AG09309 (cell line): ENCODE measurements at places on chromosomes 5 and 9.
A peak's percentile ranks its signal among the peaks of the same experiment; 100 is the strongest.

DNA sequence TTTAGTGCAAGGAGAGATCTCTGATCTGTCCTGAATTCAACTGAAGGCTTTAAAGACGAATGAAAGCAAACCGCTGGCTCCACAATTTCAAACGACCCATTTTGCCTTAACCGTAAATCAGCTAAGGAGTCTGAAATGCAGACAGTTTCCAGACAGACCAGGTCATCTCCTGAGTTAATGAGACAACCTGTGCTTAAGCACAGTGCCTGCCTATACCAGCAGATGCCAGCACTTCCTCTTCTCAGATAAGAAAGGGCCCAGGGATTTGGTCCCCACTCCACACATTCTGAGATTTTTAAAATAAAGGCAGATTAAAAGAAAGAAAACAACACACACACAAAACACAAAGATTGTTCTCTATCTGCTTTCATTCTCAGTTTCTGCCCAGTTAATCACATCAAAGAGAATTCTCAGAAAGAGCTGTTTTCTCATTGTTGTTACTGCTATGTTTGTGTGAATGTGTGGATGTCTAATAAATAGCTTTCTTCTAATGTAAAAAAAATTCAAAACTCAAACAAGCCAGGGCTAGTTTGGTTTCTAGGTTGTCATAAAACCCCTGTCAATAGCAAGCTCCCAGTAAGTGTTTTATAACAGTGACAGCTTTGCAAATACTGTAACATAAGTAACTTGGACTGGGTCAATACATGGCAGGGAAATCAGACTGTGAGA lies 157.7 kb upstream of the SLC24A2 start:
- no peak for DNase-seq

DNA sequence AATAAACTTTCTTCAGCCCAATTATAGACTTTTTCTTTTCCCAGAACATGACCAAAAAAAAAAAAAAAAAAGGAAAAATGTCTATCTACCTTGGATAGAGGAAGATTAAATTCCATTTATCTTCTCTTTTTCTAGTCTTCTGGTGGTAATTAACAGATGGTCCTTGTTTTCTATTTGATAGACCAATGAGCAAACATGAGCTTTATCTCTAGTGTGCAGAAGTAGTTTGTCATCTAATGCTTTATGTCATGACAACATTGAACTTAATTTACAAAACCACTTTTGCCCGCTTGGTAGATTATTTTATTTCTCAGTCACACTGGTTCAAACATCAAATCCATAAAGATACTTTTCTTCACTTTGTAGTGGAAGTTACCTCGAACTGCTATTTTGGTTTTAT lies 69.5 kb upstream of the ELL2 start:
- DNase-seq: no peak

DNA sequence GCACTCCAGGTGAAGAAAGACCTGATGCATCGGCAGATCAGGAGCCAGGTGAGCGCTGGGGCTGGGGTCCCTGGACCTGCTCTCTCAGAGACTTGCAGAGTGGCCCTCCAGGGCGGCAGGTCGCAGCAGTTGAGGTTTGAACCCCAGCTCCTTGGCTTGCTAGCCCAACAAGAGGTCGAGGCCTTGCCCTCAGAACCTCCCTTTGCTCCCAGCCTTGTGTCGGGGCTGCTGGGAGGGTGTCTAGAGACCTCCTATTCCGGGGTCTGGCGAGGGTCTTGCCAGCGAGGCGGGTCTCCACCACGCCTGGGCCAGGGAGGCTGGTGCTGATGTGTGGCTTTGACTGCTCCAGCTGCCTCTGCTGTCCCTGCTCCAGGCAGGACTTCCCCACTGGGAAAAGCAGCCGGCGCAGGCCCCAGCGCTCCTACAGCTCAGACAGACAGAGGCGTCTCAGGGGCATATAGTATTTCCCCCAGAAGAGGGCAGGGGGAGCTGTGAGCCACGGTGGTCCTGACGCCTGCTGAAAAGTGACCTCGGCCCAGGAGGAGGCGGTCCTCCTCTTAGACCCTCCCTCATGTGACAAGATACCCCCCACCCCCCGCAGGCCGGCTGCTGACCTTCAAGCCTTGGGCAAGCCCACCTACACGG lies 38.3 kb downstream of the LRSAM1 start:
- no peak for DNase-seq

DNA sequence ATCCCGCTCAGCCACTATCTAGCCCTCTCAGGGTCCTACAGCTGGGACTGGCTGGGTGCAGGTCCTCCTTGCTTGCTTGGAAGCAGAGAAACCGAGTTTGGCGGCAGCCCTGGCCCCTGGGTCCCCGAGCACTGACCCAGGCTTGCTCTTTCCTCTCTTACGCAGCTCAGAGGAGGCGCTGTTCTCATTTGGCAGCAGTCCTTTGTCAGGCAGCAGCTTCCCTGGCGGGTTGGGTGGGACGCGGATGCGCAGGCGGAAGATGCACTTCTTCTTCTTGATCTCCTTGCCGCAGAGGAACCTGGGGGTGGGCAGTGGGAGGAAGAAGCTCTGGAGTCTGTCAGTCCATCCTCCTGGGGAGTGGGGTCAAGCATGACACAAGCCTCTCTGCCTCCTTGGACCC lies 14.5 kb downstream of the PHF19 start:
- no peak for DNase-seq

DNA sequence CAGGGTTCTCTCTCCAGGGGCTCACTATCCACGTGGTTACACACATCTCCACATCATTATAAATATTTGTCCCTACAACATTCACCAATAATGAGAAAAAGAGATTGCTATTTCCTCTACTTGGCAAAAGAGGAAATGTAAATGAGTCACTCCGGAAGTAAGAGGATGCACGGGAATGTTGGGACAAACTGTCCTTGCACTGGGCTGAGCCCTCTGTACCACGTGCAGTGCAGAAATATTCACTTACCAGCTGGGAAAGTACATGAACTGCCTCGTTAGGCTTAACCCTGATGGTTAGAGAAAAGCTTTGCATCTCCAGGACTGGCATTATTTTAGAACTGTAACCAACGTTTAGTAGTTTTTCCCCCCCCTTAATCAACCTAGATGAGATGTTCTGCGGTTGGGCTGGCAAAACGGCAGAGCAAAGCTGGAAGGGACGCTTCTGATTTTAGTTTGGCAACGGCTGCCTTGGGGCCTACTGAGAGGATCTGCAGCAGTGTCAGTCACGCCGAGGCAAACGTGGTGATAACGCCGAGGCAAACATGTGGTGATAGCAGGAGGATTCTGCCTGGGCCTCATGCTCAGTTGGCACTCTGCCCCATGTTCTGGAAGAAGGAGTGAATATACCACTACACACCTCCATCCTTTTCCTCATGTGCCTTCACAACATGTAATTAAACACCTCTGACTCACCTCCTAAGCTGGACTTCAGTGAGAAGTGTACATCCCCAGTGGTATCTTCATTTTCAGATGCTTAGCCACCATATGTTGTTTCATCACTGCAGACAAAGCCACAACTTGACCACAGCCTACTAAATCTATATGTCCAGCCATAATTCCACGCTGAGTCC lies 661.4 kb upstream of the KLF4 start:
- no peak for DNase-seq

DNA sequence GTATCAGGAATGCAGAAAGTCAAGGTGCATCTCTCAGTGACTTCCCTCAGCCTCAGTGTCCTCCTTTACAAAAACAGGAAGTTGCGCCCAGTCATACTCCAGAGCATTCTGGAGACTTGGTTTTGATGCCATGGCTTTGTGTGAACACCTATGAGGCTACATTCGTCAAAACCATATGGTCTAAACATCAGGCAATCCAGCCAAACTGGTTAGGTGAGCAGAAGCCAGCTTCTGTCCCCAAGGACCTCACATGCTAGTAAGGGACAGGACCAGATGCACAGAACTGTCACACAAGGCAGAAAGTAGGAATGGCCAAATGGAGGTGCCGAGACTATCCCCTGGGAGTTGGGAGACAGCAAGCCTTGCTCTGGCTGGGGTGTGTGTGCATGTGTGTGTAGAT lies 217.2 kb downstream of the MELK start:
- no peak for DNase-seq

DNA sequence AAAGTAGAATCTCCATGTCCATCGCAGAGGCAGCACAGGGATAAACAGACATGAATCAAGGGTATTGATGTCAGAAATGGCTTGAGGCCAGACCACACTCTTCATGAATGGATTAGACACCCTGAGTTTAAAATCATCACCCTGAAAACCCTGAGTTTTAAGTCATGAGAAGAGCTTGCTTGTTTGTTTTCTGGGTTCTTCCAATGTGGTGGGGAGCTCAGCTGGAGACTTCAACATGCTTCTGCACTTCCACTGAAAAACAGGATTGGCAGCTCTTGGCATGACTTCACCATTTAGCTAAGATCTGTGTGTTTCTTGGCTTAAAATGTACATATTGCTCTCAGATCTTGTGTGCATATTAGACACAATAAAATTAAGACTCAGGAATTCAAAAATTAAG lies 9.8 kb downstream of the GCNT4 start:
- no peak for DNase-seq

GRCh38 chr9:132350861-132351315 lies 3.9 kb downstream of the SETX start:
- no peak for DNase-seq

DNA sequence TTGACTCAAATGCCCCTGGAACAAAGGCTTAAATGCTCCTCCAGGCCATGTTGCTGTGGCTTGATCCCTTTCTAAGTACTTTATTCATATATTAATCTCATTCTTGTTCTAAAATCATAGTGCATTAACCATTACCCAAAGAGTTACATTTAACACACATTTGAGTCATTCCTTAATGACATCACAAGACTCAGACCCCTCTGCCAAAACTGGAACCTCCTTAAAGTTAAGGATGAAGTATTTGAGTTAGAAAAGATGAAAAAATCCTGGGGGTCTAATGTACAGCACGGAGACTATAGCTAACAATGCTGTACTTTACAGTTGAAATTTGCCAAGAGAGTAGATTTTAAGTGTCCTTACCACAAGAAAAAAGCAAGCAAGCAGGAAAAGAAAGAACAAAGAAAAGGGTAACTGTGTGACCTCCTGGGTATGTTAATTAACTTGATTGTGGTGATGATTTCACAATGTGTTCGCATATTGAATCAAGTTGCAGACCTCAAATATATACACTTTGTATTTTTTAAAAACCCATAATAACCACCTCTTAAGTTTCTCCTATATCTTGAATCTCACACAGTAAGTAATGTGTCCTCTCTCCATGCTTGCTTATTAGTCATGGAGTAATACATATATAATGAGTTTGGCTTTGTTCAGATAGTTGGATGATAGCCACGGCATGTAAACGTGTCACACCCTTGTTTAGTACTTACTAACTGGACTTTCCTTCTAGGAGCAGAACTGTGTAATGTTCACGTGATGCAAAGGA lies 376.9 kb downstream of the SEMA5A start:
- DNase-seq: no peak

GRCh38 chr5:139363937-139364336 lies 19.2 kb downstream of the SLC23A1 start:
- DNase-seq: no peak

DNA sequence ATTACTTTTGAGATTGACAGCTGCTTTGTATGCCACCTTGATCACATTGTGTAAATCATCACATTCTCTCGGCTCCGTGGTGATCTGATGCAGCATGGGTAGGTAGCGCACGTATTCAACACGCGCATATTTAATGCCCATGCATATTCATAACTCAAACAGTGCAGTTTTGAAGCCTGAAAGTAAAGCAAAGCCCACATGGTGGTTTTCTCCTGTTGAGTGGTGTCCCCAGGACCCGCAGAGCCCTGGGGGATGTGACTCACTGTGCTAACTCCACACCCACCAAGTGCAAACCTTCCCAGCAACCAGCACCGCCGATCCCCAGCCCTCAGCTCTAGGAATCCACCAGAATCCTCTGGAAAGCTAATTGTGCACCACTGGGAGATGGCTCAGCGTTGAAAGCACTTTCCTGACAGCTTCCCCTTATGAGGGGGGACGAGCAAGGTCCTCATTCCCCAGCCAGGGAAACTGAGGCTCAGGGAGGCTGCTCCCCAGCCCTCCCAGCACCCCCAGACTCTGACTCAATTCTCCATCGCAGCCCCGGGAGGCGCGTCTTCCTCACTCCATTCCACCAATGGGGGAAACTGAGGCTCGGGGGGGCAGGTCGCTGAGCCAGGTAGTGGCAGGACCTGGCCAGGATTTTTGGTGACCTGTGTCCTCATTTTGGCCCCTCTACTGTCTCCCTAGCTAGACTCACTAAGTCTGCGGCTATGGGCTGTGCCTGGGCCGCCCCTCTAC lies 46.4 kb downstream of the SARDH start:
- DNase-seq: no peak

DNA sequence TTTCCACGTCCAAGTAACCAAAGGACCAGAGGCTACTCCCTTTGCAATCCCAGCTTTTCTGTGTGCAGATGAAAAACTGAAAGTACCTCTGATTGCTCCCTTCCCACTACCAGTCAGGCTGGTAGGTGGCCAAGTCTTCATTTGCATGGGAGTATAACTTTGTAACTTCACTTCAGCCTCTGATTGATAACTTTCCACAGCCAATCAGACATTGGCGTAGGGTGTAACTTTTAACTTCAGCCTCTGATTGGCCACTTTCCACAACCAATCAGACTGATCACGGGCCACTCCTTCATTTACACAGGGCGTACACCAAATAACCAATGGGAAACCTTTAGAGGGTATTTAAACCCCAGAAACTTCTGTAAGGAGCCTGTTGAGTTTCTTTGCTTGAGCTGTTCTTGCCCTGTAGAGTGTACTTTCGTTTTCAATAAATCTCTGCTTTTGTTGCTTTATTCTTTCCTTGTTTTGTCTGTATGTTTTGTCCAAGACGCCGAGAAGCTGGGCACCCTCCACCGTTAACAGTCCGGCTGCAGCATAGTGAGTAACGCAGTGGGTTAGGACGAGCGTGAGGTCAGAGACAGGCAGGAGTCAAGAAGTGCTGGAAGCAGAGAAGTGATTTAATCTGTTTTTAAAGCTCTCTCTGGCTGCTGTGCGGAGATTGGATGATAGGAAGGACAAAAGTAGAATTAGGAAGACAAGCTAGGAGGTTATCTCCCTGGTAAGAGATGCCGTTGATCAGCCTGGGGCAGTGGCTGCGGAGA lies 3.5 kb upstream of the EXOSC2 start:
- DNase-seq: peak; percentile 93

DNA sequence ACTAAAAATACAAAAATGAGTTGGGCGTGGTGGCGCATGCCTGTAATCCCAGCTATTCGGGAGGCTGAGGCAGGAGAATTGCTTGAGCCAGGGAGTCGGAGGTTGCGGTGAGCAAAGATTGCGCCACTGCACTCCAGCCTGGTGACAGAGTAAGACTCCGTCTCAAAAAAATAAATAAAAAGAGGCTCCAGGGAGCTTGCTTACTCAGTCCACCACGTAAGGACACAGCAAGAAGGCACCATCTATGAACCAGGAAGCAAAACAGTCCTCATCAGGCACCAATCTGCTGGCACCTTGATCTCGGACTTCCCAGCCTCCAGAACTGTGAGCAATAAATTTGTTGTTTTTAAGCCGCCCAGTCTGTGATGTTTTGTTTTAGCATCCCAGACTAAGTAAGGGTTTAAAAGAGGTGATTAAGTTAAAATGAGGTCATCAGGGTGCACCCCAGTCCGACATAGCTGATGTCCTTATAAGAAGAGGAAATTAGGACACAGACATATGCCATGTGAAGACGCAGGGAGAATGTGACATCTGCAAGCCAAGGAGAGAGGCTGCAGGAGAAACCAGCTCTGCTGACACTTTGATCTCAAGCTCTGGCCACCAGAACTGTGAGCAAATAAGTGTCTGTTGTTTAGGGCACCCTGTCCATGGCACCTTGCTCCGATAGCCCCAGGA lies 45.9 kb downstream of the C9orf50 start:
- DNase-seq: peak; percentile 28
